Smooth muscle cell of the umbilical artery (primary cell): ENCODE measurements at places on chromosomes 7 and 10. TPM values are rescaled to one million over a fixed set of nuclear protein-coding genes. Genes with fewer than 3 reads are reported as not detected.

ASZ1 gene
- total RNA-seq: not detected in 2 replicates

PRKG1 gene
- 40.7 and 57.0 TPM in 2 replicates for total RNA-seq

ZNF394 gene
- total RNA-seq: 18.1 and 25.8 TPM in 2 replicates

TUBAL3 gene
- total RNA-seq: not detected in 2 replicates

TMEM213 gene
- not detected in 2 replicates for total RNA-seq

EPHA1 gene
- total RNA-seq: 0.09 TPM in 1 of 2 replicates, not detected in the other

STRIP2 gene
- total RNA-seq: 3.3 and 9.8 TPM in 2 replicates

SYT15B gene
- 0.05 and 1.5 TPM in 2 replicates for total RNA-seq

SAMD9 gene
- 10.4 and 11.9 TPM in 2 replicates for total RNA-seq

UNCX gene
- not detected in 2 replicates for total RNA-seq

ZSWIM8 gene
- total RNA-seq: 55.2 and 59.4 TPM in 2 replicates

GIMAP5 gene
- not detected in 2 replicates for total RNA-seq

SSC4D gene
- 0.59 and 0.65 TPM in 2 replicates for total RNA-seq

CHN2 gene
- total RNA-seq: 0.28 and 1.5 TPM in 2 replicates

PRPS1L1 gene
- total RNA-seq: not detected in 2 replicates

NXPH1 gene
- not detected in 2 replicates for total RNA-seq

RBM20 gene
- total RNA-seq: 0.18 and 0.59 TPM in 2 replicates

ANKRD61 gene
- total RNA-seq: 0.23 TPM in 1 of 2 replicates, not detected in the other

STAG3 gene
- 0.88 and 1.2 TPM in 2 replicates for total RNA-seq

PLA2G12B gene
- total RNA-seq: not detected in 2 replicates

GPR15LG gene
- total RNA-seq: not detected in 2 replicates

GARS1 gene
- 287 and 424 TPM in 2 replicates for total RNA-seq

CFAP43 gene
- under 0.01 and 0.18 TPM in 2 replicates for total RNA-seq

ARID5B gene
- total RNA-seq: 22.8 and 25.2 TPM in 2 replicates

ARMC3 gene
- total RNA-seq: not detected in 2 replicates

SCART1 gene
- 1.5 and 2.7 TPM in 2 replicates for total RNA-seq

DYNC1I1 gene
- total RNA-seq: 0.69 and 0.89 TPM in 2 replicates

SCIN gene
- 6.2 and 11.3 TPM in 2 replicates for total RNA-seq

VAX1 gene
- not detected in 2 replicates for total RNA-seq

PLXNA4 gene
- 2.4 and 6.5 TPM in 2 replicates for total RNA-seq

HABP2 gene
- total RNA-seq: not detected in 2 replicates

PALD1 gene
- 0.14 TPM in 1 of 2 replicates, not detected in the other for total RNA-seq

SPAM1 gene
- total RNA-seq: not detected in 2 replicates

FFAR4 gene
- not detected in 2 replicates for total RNA-seq

GDF10 gene
- not detected in 2 replicates for total RNA-seq

POLR1F gene
- total RNA-seq: 13.7 and 19.1 TPM in 2 replicates

STEAP1 gene
- 12.5 and 20.5 TPM in 2 replicates for total RNA-seq

KAZALD1 gene
- total RNA-seq: 3.6 and 5.9 TPM in 2 replicates
